GM23248 (cell line): ENCODE measurements at places on chromosomes 16 and 17. TPM values are rescaled to one million over a fixed set of nuclear protein-coding genes. Genes with fewer than 3 reads are reported as not detected.

GRCh38 chr16:56679818-56680217 is 2.5 kb upstream of the MT1X start:
- peak; percentile 17 for DNase-seq

The KREMEN2 gene
- total RNA-seq = not detected in 2 replicates

- no peak for DNase-seq
Observed at GRCh38 chr16:54098247-54098646, 188.3 kb downstream of the IRX3 start.

DNA sequence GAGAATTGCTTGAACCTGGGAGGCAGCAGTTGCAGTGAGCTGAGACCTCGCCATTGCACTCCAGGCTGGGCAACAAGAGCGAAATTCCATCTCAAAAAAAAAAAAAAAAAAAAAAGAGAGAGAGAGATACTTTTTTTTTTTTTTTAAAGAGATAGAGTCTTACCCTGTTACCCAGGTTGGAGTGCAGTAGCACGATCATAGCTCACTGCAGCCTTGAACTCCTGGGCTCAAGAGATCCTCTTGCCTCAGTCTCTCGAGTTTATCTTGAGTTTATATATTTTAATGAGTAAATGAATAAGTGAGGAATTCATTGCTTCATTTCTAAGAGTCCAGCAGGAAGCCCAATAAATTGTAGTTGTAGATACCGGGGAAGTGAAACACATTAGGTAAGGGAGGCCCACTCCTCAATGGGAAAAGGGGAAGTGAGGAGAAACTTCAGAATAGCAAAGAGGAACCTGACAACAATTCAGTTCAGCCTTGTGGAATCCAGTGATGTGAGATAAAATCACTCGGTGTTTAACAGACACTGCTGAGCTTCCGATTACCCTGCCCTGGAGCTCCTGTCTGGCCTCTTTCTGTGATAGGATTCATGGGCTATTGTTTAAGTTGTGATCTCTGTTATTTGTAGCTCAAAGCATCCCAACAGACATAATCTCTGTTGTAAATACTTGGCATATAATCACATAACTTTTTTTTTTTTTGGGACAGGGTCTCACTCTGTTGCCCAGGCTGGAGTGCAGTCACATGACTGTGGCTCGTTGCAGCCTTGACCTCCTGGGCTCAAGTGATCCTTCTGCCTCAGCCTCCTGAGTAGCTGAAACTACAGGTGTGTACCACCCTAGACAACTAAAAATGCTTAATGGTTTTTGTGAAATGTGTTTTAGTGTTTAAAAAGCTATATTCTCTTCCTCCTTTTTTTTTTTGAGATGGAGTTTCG is 15.8 kb upstream of the ITGAM start:
- DNase-seq = no peak
